ENCODE measurements at places on chromosomes 6 and 20.
A peak's percentile ranks its signal among the peaks of the same experiment; 100 is the strongest.

DNA sequence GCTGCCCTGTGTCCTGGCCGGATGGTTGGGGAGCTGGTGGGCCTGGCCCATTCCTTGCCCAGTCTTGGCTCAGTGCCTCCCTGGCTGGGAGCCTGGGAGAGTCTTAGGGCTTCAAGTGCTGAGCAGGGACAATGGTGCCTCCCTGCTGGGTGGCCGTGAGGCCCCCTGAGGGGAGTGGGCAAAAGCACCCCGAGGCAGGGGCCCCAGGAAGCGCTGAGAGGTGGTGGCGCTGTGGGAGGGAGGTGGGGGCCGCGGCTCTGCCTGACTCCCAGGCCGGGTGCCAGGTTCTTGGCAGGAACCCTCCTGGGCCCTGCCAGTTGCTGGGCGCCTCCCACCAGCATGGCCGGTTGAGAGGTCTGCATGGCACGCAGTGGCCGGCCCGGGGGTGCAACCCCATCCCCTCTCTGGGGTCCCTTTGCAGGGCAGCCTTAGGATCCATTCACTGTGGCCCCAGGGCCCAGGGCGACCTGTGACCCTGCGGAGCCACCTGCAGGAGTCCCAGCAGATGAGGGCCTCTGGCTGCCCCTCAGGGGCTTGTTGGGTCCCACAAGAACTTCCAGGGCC, 9.2 kb upstream of the RPS21 start:
- DNase-seq: no peak

DNA sequence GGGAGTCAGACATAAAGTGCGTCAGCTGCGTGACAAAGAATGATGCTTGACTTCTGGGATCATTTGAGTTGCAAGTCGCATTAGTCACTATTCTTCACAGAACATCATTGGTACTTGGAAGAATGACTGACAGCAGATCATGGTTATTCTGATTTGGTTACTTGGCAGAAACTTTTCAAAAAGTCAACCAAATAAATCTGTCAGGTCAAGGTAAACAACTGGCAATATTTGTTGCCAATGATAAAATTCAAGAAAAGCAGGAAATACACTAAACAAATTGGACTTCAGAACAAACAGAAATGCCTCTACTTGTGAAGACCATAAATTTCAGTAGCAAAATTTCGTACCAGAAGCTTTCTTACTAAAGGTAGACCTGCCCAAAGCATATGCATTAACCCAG, 221.6 kb downstream of the TFAP2A start:
- no peak for DNase-seq

GRCh38 chr6:43221046-43221972, 8.0 kb downstream of the DNPH1 start:
- DNase-seq: no peak

GRCh38 chr6:119128252-119128912, 49.9 kb upstream of the FAM184A start:
- DNase-seq: peak; percentile 69

DNA sequence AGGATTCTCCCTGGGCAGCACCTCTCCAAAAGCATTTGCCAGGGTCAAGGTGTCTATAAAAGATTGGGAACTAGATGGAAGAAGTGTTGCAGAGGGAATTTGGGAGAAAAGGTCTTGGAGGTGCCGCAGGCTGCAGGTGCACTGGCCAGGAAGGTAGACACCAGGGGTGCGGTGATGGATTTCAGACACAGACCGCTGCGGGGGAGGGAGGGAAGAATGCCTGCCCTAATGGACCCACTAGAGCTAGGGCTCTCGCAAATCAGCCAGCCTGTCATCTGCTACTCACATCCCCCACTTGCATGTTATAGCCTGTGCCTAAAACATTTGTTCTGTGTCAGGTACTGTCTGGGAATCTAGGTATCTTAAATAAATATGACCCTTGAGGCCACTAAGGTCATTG, 193.6 kb upstream of the SLC24A3 start:
- DNase-seq: no peak

- no peak for DNase-seq
Measured at GRCh38 chr6:157432231-157432891, 51.4 kb downstream of the ZDHHC14 start.

DNA sequence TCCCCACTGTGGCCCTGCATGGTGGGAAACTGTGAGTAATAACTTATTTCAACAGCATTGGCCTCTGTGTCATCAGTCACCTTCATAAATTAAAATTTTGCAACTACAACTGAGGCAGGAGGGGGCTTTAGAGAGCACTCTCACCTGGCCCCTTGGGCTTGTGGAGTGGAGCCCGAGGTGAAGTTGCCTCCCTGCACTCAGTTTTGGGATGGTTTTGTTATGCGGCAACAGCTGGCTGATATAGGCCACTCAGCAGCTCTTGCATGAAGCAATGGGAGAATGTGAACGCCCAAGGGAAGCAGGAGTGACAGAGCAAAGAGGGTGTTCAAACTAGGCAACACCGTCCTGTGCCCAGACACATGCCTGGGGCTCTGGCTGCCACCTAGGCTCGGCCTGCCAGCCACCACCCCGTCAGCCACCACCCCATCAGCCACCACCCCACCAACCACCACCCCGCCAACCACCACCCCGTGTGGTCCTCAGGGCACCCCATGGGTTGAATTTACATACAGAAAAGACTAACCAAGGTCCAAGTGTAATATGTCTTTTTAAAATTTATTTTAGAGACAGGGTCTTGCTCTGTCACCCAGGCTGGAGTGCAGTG, 4.3 kb upstream of the GFRA4 start:
- no peak for DNase-seq

All from DMS 273 treated with DMSO at 0.1 percent for 48 hours (cell line).